Activated T-cell treated with anti-CD3 and anti-CD28 coated beads, Interleukin-2, amount 50 U/mL, for 48 hours (primary cell): ENCODE measurements at places on chromosomes 7 and 10.

- no peak for DNase-seq
These were observed 7.8 kb upstream of the COMMD3 start for GRCh38 chr10:22308390-22308789.

GRCh38 chr7:78770422-78771410, 682.8 kb downstream of the MAGI2 start:
- DNase-seq = no peak

- DNase-seq = no peak
These were observed 65.1 kb downstream of the ZRANB1 start for GRCh38 chr10:125006921-125007426.

- DNase-seq = no peak
These were observed 31.9 kb upstream of the INSYN2A start for GRCh38 chr10:127228195-127228787.

GRCh38 chr7:91657483-91658071, 222.9 kb downstream of the MTERF1 start:
- DNase-seq = no peak

DNA sequence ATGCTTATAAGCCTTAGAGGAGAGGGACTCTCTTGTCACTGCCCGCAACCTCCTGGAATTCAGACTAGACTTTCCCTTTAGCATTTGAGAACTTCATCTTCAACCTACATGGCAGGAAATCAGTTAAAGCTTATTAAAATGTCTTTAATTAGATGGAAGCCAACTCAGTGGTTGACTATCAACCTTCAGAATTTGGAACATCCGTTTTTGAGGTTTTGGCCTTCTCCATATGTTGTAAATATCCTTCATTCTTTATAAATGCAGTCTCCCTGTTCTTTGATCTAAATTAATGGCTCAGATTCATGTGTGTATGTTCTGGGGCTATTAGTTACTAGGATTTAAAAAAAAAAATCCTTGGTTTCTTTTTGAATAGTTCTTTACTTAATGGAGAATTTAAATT, 85.0 kb downstream of the ANKRD61 start:
- no peak for DNase-seq

GRCh38 chr10:3117486-3117885, 50.1 kb downstream of the PFKP start:
- no peak for DNase-seq

GRCh38 chr10:131081376-131081775, 230.1 kb downstream of the TCERG1L start:
- DNase-seq = no peak

- no peak for DNase-seq
These were observed 40.8 kb upstream of the SLC35B4 start for GRCh38 chr7:134357486-134357885.

GRCh38 chr10:78165617-78166016, 132.0 kb downstream of the RPS24 start:
- no peak for DNase-seq

DNA sequence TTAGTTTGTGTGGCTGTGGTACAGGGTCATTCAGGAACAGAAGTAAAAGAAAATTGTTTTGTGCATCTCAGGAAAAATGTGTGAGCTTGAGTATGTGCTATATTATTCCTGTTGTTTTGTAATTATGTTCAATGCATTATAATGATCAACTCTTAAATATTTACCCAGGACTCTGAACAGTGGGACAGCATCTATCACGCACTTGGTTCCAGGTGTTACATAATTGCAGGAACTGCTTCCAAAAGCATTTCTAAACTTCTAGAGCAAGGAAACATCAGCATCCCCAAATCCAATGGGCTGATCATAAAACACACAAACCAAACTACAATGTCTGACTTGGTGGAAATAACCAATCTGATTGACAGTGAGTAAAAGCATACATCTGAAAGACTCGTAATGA, 26.6 kb downstream of the ENO4 start:
- no peak for DNase-seq

DNA sequence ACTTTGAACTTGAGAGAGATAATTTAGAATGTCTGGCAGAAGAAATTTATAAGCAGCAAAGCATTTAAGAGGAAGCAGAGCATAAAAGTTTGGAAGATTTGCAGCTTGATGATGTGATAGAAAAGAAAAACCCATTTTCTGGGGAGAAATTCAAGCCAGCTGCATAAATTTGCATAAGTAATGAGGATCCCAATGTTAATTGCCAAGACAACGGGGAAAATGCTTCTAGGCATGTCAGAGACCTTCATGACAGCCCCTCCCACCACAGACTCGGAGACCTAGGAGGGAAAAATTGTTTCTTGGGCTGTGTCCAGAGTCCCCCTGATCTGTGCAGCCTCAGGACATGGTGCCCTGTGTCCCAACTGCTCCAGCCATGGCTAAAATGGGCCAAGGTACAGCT, 263.6 kb upstream of the POT1 start:
- DNase-seq = no peak

DNA sequence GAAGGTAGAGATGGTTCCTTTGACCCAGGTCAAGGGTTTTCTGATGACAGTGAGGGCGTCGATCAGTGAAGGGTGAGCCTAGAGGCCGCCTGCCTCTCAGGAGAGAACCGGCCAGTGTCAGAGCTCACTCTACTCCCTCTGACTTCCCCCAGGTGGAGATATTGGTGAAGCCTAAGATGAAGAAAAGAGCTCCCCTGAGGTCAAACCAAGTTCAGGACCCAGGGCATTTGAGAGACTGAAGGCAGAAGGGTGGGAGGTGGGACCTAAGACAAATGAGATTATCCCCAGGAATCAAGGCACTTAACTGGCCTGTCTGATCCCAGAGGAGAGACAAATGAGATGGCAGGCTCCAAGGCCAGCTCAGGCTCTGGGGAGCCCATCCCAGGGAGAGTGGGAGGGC, 104.7 kb downstream of the CDH23 start:
- no peak for DNase-seq

DNA sequence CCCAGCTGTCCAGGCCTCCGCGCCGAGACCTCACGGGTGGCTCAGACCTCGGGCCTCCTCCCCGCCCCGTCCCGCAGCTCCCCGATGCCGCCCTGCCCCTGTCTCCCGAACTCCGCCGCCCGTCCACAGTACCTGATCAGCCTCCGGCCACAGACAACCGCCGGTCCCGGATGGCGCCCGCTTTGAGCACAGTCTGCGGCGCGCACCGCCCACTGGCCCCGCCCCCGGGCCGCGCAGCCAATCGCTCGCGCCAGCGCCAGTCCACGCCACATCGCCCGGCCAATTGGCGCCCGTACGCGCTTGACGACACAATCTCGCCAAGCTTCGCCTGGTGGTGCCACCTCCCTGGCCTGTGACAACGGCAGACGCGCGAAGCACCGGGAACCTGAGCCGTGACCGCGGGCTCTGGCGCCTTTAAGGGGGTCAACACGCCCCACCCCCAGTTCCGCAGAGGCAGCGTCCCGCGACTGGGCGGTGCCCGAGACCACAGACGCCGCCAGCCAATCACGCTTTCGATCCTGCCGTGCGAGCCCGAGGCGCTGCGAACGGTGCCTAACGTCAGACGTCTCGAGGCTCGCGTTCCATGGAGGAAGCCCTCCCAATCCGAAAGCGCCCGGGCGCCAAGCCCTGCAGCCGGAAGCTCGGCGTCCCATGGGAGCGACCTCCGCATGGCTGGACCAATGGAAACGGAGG, at the start of gene IDI1:
TSS of gene IDI1 (minus strand) at position 388 of the 693 bp plus-strand sequence. CDS start at position 272, 116 bp downstream.
- peak; percentile 96 for DNase-seq

DNA sequence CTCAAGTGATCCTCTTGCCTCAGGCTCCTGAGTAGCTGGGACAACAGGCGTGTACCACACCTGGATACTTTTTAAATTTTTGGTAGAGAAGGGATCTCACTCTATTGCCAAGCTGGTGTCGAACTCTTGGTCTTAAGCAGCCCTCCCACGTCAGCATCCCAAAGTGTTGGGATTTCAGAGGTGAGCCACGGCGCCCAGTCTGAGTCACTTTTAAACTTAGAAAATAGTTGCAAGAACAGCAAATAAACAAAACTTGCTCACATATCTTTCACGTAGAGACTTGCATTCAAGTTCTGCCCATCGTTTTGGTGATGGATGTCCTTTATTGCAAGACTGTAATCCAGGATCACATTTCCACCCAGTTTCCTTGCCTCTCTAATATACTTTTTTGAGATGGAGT, 16.6 kb downstream of the GTF2I start:
- DNase-seq = no peak
